ENCODE measurements at places on chromosomes 2 and 18.

DNA sequence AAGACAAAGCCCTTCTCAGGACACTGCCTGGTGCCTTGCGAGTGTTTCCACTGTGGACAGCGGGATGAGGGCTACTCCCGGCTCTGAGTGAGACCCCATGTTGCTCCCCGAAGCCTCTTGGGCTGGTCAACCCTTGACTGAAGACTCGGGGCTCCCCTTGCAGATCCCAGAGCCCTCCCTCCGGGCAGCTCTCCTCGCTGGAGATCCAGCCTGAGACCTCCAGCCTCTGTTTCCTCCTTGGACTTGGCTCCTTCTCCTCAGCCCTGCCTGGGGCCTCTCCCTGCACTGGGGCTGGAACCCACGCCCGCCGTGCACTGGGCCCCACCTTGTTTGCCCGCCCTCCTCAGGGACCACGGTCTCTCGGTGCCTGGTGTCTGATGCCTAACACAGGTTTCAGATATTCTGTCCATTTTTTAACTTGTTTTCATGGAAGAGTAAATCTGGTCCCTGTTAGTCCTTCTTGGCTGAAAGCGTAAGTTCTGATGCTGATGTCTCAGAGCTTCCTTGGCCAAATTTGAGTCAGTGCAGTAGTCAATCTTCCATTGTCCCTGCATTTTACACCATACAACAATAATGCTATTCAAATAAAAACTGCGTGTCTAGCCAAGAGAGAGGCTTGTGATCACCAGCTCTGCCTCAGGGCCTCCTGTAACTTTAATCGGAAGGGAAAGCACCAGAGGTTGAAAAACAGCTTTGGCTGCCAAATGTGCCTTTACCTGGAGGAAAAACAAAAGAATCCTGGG lies 139.3 kb upstream of the CTDP1 start:
- DNase-seq: no peak

- DNase-seq: no peak
Measured at GRCh38 chr2:15829985-15830384, 110.4 kb upstream of the MYCN start.

- no peak for DNase-seq
Measured at GRCh38 chr2:190947711-190948251, 66.2 kb downstream of the STAT1 start.

- no peak for DNase-seq
Measured at GRCh38 chr2:95374921-95375471, 27.5 kb upstream of the FAHD2A start.

DNA sequence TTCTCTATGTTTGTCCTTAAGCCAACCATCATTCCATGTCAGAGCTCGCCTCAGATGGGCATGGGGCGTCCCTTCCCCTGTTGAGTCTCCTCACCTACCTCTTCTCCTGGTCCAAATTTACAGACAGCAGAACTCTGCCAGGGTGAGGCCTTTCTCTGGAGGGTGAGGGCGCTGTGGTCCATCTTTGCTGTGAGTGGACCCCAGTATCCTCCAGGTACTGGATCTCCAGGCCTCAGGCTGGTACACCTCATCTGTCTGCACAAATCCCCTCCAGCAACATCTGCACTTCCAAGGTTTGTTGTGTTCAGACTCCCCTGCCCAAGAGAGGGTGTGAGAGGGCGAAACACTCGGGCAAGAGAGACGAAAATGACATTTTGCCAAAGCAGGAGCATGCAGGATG lies 63.9 kb upstream of the EDAR start:
- no peak for DNase-seq

DNA sequence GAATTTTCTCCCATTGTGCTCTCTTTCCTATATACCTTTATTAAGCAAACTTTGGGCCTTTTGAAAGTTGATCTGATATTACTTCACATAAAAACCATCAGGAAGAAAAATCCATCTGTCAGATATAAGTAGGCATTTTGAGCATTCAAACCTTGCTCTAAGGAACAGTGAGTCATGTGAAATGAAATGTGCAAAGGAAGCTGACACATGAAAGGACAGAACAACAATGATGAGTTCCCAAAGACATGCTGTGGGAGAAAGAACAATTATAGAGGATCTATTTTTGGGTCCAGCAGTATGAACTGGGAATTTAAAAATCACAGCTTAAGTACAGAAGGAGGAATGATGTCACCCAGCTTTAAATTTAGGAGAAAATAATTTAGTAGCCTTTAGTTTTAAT lies 18.1 kb downstream of the CALCRL start:
- DNase-seq: no peak

GRCh38 chr2:216012133-216012829 lies 1.1 kb downstream of the MREG start:
- DNase-seq: no peak

DNA sequence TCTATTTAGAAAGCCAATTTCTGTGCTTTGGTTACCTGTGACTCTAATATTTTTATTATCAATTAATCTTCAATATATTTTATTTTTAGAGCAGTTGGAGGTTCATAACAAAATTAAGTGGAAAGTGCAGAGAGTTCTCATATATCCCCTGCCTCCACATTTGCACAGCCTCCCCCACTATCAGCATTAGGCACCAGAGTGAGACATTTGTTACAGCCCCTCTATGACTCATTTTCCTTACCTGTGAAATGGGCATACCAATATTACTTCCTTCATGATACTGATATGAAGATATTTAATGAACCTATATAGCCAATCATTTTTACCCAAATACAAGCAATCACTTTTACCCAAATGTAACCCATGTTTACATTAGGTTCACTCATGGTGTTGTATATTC lies 34.0 kb upstream of the CYTIP start:
- no peak for DNase-seq

- no peak for DNase-seq
Measured at GRCh38 chr18:12371590-12371989, 5.4 kb downstream of the AFG3L2 start.
